Activated CD4-positive, alpha-beta T cell treated with anti-CD3 and anti-CD28 coated beads, Interleukin-10, Interleukin-2, amounts not matched to agents 100 ng/mL and 50 ng/mL, durations not matched to agents 16 hours and 8 hours (primary cell): ENCODE measurements at places on chromosomes 2 and 18.

- no peak for DNase-seq
Measured at GRCh38 chr2:74845991-74846390, 12.1 kb downstream of the HK2 start.

- no peak for DNase-seq
Measured at GRCh38 chr2:239299218-239299939, 101.4 kb downstream of the HDAC4 start.

DNA sequence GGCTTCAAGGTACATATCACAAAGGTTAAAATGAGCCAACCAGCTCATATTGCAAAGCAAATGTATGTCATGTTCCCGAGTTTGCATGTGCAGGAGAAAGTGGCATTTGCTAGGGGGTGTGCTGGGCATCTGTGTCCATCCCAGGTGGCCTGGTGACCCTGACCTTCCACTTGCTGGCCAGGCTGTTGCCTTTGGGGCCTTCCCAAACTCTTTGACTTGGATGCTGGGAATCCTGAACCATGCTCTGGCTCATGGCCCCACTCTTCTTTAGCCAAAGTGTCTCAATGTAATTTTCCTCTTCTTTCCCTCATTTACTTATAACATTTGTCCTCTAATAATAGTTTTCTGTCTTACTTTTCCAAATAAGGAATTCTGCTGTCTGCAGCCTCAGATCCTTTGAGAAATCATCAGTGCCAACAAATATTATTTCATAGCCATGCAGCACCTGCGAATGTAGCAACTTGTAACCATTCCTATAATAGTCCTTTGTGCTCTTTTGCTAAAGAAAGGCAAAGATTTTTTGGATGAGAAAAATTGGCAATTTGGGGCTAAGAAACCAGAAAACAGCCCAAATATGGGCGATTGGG, 64.2 kb downstream of the MTCL1 start:
- no peak for DNase-seq

GRCh38 chr2:29954316-29954715, 32.9 kb upstream of the ALK start:
- DNase-seq = no peak

DNA sequence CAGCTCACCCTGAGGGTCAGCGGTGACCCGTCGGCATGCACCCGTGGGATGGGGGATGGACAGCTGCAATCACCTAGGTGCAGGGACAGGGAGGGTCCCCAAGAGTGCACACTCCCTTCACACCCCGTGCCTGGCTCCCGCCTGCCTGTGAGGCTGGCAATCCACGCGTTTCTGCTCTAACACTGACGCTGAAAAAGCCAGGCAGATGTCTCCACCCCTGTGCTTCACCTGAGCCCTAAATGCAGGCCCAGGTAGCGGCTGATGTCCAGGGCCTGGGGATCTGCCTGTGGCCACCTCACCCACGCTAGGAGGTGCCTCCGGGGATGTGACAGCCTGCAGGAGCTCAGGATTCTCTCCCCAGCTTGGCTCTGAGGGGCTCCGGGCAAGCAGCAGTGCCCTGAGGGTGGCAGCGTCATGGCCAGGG, 212.0 kb upstream of the SALL3 start:
- no peak for DNase-seq

GRCh38 chr2:17298453-17298852, 219.8 kb downstream of the RAD51AP2 start:
- no peak for DNase-seq

- no peak for DNase-seq
Measured at GRCh38 chr2:217795067-217795466, 207.7 kb downstream of the TNS1 start.

- no peak for DNase-seq
Measured at GRCh38 chr2:60438653-60439052, 114.8 kb downstream of the BCL11A start.

DNA sequence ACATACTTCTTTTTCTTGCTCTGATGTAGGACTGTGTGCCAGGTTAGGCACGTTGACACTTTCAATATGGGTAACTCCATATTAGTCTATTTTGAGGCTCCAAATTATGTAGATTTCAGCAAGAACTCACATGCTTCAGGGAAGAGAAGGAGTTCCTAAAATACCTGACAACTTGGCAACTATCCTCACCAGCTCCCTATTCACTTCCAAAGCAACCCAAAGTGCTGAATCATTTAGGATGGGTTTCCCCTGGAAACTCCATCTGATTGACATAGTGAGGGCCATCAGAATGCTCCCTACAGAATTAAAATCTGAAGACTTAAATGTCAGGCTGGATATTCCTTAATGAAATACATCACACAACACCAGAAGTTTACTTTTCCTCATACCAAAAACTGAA, 32.5 kb upstream of the NFU1 start:
- no peak for DNase-seq

DNA sequence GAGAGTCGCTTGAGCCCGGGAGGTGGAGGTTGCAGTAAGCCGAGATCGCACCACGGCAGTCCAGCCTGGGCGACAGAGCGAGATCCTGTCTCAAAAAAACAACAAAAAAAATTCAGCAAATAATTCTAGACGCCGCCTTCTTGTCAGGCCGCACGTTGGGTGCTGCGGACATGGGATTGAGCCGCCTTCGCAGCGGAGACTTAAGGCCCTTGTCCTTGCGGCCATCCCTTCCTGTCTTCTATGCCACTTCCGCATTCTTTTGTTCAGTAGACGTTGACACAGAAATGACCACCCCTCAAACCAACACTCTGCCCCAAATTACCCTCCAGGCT, 15.8 kb downstream of the PTPN18 start:
- DNase-seq = no peak

GRCh38 chr2:62042944-62043343, 137.5 kb downstream of the COMMD1 start:
- DNase-seq = no peak

GRCh38 chr2:133819906-133820305, 251.6 kb upstream of the NCKAP5 start:
- DNase-seq = no peak

- DNase-seq = no peak
Measured at GRCh38 chr18:67268530-67268929, 248.0 kb downstream of the DSEL start.

- no peak for DNase-seq
Measured at GRCh38 chr2:204897561-204897960, 352.3 kb downstream of the PARD3B start.

- DNase-seq = no peak
Measured at GRCh38 chr2:70956141-70956540, 20.4 kb downstream of the ATP6V1B1 start.

DNA sequence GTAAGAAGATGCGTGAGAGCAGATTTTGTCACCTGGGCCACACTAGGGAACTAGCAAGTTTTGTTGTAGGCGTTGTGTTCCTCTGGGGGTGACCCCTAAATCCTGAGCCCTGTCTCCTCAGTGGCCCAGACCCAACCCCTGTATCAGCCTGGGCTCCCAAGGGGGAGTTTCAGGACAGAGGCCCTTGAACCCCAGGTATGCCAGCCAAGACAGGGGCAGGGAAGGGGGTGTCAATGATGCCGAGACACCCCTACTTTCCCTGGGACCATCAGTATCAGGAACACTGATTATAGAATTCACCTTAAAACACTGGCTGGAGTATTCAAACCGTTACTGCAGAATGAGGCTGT, 39.1 kb upstream of the RPL31 start:
- DNase-seq = no peak

GRCh38 chr2:88168386-88168785, 1.8 kb upstream of the THNSL2 start:
- no peak for DNase-seq

DNA sequence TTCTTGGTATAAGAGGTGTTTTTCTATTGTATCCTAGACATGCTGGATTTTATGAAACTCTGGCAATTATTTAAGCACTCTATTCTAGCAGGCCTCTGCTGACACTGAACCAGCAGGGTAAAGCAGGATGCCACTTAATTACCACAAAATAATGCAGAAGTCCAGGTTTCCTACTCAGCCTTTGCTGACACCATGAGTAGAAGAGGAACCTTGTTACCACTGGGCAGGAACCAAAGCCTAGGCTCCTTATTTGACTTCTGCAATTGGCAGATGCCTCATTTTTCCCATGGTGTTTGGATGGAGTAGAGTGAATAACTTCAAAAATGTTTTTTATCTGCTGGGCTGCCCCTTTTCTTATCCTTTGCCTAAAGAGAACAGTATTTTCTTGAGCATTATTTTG, 60.8 kb downstream of the THNSL2 start:
- no peak for DNase-seq

- peak; percentile 82 for DNase-seq
Measured at GRCh38 chr2:120177001-120177621, 46.1 kb downstream of the TMEM185B start.

DNA sequence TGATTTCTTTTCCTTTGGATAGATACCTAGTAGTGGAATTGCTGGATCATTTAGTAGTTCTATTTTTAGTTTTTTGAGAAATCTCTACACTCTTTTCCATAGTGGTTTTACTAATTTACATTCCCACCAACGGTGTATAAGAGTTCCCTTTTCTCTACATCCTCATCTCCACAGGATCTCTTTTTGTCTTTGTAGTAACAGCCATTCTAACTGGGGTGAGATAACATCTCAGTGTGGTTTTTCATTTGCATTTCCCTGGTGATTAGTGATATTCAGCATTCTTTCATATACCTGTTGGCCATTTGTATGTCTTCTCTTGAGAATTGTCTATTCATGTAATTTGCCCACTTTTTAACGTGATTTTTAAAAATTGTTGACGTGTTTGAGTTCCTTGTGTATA, 13.8 kb downstream of the RFTN2 start:
- no peak for DNase-seq

GRCh38 chr2:7060631-7061449, 143.6 kb downstream of the RNF144A start:
- DNase-seq = no peak

- DNase-seq = no peak
Measured at GRCh38 chr2:218345491-218346236, 11.0 kb upstream of the CATIP start.

DNA sequence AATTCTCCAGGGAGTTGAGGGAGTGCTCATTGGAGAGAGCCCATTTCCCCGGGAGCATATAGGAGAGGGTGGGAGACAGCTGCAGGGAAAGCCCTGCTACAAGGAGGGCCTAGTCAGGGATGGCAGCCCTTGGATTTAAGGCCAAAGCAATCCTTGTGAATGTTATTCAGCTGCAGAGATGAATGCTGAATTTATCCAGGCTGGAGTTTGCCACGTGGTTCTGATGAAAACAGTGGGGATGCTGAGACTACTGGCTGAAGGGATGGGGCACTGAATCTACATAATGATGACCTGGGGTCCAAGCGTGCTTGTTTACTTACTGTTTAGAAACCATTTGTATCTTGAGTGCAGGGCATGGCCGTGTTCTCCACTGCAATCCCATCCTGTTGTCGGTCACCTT, 35.6 kb upstream of the RNF149 start:
- no peak for DNase-seq

GRCh38 chr2:3512086-3512485, 7.2 kb downstream of the ADI1 start:
- DNase-seq = no peak

DNA sequence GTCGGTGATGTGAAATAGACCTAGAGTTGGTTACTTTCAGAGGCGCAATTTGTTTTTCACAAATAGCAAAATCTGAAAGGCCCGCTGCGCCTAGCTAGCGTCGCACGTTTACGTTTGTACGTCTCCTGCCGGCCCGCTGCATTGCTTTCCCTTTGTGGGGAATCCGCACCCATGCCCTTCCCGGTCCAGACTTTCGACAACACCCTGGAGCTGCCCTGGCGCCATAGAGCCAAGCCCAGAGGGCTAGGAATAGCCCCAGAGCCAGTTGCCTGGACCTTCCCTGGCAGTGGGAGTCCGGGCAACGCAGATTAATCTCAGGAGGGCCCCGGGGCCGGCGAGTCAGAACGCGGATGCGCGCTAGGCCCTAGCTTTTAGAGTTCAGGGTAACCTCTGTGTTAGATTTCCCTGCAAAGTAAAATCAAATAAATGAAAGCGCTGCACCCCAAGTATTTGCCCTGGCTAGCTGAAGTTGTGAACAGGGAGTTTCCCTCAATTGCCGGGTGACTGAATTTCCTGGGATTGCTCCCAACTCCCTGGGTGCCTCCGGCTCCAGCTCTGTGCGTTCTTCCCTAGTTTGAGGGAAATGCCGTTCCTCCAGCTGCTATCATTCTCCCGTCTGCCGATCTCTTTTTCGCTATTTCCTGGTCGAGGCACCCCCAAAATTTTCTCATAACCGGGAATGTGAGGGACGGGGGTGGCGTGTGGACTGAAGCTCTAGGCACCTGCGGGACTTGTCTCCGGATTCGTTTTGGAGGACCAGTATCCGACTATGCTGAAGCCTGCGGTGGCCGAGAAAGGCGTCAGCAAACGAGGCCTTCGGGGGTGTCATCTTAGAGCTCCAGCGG, 1.2 kb upstream of the EN1 start:
- DNase-seq = no peak

DNA sequence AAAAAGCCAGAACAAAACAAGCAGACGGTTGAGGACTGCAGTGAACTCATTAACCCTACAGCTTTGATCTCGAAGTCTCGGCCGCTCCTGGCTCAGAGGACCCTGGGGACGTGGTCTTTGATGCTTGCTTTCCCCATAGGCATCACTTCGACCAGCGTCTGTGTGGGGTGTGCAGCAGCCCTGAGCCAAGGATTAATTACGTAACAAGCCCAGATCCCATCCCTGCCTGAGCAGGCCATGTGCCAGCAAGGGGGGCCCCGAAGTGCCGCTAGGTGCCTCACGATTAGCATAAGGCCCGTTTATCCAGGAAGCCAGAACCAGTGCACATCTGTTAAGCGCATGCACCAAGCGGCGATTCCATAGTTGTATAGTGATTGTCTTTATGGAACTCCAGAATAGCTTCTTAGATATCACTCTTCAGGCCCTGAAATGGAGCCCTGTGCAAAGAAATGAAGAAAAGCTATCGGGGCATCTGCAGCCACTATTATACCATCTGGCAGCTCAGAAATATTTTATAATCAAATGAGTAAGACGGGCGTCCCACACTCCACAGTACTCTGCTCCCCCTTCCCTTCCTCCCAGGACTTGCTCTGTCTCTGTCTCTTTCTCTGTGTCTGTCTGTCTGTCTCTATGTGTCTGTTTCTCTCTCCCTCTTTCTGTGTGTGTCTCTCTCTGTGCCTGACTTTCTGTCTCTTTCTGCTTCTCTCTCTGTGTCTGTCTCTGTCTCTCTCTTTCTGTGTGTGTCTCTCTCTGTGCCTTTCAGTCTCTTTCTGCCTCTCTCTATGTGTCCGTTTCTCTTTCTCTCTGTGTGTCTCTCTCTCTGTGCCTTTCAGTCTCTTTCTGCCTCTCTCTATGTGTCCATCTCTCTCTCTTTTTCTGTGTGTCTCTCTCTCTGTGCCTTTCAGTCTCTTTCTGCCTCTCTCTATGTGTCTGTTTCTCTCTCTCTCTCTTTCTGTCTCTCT, 41.7 kb downstream of the HPCAL1 start:
- DNase-seq = no peak

DNA sequence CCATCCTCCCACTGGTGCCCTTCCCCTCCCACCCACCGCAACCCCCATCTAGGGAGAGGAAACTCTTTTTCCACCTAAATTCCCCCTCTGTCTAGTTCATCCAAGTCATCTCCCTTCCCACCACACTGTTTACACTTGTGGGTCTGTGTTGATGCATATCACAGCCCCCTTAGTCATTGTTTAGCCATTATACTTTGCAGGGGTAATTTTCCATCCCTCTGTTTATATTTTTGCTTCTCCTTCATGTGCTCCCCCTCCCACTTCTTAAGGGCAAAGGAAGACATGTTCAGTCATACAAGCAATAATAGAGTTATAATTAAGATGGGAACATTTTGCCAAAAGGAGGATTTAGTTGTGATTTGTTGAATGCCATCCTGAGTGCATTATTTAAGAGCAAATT, 187.8 kb upstream of the TNP1 start:
- no peak for DNase-seq

- DNase-seq = no peak
Measured at GRCh38 chr2:188414411-188414810, 122.7 kb downstream of the GULP1 start.
